ENCODE measurements at places on chromosomes 3 and 15.

DNA sequence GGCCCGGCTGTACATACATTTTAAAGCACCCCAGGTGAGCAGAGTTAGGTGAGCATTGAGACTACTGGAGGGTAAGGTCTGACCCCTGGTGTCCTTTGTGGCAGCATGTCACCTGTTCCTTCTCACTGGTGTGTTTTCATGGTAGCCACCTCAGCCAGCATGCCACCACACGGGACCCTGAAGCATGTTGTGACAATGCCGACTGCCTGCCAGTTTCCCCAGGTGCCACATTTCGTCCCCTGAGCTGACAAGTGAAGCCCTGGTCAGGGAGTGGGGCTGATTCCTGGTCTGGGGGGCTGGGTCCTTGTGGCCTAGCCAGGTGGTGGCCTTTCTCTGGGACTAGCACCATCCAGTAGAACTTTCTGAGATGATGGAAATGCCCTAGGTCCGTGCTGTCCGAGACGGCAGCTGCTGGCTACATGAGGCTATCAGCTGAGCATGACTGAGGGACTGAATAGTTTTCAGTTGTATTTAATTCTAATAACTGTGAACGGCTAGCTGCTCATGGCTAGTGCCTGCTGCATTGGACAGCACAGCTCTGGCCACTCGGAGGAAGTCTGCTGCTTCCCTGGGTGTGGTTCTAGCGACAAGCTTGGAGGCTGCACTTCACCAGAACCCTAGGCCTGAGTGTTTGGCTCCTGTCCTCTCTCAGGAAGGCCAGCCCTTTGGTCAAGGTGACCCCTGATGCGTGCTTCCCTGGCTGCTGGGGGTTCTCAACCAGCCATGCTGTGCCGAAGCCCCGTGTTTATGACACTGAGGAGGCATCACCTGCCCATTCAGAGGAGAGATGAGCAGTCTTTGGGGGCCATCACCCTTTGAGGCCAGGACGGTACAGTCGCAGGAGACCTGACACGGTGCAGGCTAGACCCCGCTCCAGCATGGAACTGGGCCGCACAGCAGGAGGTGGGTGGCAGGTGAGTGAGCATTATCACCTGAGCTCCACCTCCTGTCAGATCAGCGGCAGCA, 3.9 kb downstream of the C3orf22 start:
- DNase-seq, result no peak

- DNase-seq, result no peak
Measured at GRCh38 chr15:45715528-45715927, 80.7 kb downstream of the SQOR start.

- no peak for DNase-seq
Measured at GRCh38 chr3:122893754-122894668, 99.1 kb downstream of the SLC49A4 start.

DNA sequence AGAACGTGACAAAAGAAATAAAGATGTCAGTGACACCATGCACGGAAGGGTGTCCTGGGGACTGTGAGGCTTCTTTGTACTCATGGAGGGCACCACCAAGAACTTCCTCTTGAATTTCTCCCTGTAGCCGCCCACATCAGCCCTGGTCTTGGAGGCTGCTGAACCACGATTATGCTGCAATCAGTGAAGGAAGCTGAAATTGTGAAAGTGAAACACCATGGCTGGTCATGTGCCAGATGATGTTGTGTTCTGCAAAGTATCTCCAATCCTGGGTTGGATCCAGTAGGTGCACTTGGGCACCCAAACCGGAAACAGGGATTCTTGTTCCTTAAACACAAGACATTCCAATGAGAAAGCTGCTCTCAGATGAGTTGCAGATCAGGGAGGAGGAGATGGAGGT, 104.4 kb upstream of the GOLGA6L6 start:
- DNase-seq, result no peak

Measured in stimulated activated CD4-positive, alpha-beta T cell treated with anti-CD3 and anti-CD28 coated beads, Interleukin-4, amount 100 ng/mL, for 4 hours (primary cell).